ENCODE measurements at places on chromosomes 2 and 18.

DNA sequence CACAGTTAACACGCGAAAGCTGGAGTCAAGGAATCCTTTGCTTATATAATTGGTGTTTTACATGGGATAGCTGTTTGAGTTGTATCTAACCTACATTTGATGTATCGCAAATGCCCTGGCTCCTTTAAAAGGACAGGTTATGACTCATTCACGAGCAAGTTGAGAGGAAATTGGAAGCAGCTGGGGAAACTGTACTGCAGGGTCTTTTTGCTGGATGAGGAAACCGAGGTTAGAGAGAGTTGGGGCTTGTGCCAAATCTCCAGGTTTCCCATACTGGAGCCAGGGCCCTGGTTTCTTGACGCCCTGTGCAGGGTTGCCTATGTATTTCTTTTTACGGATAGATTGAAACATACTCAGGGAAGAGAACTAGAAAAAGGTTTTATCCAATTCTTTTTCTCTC, 60.0 kb upstream of the SPTBN1 start:
- DNase-seq, result no peak

DNA sequence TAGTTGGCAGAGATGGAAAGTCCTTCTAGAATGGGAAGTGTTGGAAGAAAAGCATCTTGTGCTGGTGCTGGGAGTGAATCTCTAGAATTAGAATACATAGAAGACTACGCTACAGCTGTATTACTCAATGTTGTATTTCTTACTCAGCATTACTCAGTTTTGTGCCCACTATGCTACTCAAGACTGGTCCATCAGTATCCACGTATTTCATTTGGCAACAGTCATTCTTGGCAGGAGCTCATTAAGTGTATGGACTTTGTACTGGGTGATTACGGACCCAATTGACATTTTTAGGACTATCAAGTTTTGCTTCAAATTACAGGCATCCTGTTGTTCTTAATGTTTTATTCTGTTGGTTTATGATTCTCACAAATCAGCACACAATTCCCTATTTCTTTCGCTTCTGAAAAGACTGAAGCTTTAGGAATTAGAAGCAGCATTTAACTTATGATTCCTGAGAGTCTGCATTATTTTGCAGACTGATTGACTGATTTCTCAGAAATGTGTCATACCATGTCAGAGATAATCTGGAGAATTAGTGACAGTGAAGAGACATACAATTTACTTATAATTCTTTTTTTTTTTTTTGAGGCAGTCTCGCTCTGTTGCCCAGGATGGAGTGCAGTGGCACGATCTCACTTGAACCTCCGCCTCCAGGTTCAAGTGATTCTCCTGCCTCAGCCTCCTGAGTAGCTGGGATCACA, 136.9 kb downstream of the MYO3B start:
- DNase-seq, result no peak

- peak; percentile 51 for DNase-seq
These were observed 37.4 kb downstream of the PDIA6 start for GRCh38 chr2:10775021-10775780.

GRCh38 chr2:33062665-33063250, 116.0 kb downstream of the LTBP1 start:
- peak; percentile 58 for DNase-seq

- DNase-seq, result no peak
These were observed 19.6 kb upstream of the KIF3C start for GRCh38 chr2:26001743-26002351.

- DNase-seq, result no peak
These were observed 27.2 kb downstream of the SCYGR8 start for GRCh38 chr2:227772932-227773331.

- no peak for DNase-seq
These were observed 97.3 kb downstream of the SH3BP4 start for GRCh38 chr2:235049069-235049468.

DNA sequence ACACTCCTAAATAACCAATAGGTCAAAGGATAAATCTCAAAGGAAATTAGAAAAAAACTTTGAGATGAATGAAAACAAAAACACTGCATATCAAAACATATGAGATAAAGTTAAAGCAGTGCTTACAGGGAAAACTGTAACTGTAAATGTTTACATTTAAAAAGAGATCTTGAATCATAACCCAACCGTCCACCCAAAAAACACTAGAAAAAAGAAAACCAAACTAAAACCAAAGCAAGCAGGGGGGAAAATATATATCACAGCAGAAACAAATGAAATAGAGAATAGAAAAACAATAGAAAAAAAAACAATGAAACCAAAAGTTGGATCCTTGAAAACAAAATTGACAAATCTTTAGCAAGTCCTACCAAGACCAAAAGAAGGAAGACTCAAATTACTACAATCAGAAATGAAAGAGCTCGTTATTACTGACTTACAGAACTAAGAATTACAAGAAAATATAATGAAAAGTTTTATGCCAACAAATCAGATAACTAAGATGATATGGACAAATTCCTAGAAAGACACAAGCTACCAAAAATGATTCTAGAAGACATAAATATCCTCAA, 65.6 kb downstream of the TLK1 start:
- no peak for DNase-seq

- DNase-seq, result no peak
These were observed 273.3 kb downstream of the GBX2 start for GRCh38 chr2:235894839-235895238.

DNA sequence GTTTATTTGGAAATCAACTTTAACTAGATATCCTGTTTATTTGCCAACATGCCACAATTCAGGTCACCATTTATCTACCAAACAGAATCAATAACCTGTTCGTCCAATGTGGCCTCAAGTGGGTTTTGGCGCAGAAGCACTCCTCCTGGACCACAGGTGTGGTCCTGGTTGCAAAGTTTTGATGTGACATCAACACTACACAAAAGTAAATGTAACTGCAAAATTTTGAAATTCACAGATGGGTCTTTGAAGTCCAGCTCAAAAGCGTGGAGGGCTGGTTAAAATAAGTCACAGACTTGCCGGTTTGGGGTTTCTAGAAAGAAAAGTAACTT, 474 bp upstream of the GCA start:
- DNase-seq, result no peak

DNA sequence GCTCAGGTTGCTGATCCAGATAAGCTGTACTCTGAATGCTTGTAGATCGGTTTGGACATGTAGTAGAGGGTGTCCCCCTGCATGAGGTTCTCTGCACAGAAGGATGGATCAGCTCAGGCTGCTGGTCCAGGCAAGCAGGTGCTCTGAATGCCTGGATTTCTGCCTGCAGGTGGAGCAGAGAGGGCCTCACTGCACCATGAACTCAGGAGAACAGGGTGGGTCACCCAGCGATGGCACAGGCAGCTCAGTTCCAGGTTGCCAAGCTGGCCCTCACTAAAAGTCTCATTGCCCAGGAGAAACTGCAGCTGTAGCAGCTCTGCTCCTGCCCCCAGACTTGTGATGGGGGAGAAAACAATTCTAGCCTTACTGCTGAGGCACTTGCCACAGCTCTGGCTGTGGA, 491.8 kb downstream of the XIRP2 start:
- DNase-seq, result no peak
